Dermis blood vessel endothelial cell (primary cell): ENCODE measurements at places on chromosomes 11 and 22. TPM values are rescaled to one million over a fixed set of nuclear protein-coding genes. Genes with fewer than 3 reads are reported as not detected.

GRCh38 chr22:26174280-26174679, 5.0 kb downstream of the SEZ6L start:
- no peak for DNase-seq

DNA sequence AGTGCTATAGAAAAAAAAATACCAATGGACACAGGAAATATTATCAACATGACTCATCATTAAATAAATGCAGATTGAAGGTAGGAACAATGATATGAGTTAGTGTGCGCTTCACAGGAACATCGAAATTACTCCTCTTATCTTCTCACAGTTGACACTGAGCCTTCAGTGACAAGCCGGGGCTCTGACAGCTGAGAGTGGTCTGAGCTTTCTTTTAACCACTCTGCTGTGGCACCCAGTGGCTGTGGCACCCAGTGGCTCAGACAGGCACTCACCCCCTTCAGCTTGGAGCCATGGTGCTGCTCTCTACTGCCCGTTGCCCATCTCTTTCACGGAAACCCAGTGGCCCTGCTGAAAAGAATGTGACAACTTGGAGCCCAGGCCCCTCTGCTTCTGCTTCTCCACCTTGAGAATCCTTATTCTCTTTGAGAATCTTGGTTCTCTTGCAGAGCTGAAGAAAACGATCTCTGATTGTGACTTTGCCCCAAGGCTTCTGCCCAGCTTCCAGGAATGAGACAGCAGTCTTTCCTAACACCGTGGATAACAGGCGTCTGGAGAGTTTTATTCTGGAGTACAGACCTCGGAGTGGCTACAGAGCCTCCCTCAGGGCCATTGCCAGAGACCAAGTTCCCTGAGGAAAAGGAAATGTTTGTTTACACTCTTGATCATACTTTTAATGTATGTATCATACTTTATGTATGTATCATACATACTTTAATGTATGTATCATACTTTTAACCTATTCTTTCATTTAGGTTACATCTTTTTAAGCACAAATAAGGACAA, 37.1 kb upstream of the OR8B8 start:
- peak; percentile 25 for DNase-seq

- DNase-seq, result no peak
Measured at GRCh38 chr11:32069361-32070058, 21.4 kb upstream of the RCN1 start.

DNA sequence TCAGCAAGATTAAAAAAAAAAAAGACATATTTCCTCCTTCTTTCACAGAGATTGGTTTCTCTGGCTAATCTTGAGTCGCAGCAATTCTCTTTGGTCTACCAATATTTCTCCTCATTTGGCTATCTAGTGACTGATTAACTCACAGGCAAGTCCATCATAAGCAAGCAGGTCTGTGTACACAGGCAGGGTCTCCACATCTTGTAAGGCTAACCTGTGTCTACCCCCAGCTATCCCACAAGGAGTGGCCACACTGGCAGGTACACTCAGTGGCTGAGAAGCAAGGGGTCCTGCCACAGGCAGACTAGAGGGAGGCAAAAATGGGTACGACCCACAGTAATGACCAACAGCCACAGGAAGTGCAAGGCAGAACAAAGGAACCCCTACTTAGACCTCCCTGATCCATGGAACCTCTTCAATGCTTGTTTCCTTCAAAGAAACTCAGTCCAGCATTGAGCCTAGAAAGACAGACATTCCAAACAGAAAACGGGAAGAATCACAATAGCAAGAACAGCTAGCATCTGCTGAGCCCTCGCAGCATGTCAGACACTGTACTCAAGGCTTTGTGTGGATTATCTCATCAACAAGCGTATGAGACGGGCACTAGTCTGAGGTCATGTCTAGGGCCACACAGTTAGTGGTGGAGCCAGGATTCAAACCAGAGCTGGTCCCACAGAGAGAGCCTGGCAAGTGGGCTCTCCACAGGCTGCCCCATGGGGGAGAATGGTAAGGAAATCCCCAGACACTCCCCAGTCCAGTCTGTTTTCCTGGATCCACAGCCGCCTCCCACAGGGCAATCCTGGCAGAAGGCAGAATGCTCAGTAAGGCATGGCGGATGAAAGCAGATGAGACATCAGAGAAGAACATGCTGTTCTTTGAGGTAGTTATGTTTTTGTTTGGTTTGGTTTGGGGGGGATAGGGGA, 34.3 kb downstream of the PLEKHA7 start:
- no peak for DNase-seq

DNA sequence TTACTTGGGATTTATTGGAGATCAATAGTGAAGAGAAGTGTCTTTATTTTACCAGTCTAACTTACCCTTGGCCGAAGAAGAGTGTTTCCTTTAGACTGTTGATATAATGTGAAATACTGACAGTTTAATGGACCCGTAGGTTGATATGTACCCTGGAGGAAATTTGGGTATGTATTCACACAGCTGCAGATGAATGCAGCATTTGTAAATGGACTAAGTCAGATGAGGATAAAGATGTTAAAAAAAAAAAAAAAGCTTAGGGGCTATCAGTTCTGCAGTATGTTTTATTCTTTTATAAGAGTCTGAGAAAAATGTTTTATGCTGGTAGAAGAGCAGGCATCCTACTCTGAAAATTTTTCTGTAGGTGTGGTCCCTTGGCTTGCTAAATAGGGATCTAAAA, 2.7 kb downstream of the REXO2 start:
- DNase-seq, result no peak

DNA sequence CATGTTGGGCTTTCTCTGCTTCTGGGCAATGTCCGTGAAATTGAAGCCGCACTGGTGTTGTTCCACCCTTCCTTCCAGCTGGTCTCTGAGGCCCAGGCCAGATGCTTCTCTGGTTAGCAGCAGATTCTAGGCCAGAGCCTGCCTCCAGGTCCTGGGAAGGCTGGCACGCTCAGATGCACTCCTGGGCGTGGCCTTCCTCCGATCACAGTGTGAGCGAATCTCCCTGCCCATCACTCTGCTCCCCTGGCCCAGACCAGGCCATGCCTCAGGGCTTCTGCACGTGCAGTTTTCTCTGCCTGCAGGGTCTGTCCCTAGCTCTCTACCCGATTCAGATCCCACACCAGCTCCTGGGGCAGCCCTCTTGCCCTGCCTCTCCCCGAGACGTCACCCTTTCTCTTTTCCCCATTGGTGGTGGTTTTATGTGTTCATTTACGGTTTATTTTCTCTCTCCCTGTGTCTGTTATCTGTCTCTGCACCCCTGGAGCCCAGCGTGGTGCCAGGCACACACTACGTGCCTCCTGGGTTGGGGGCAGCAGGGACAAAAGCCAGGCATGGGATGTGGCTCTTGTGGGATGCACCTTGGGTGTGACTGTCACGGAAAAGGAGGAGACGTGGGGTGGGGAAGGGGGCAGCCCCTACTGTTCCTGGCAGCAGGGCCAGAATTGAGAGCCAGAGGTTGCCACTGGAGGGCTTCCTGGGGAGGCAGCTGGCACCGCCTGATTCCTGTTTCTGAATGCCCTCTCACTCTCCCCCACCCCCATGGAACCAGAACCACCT, 66.0 kb downstream of the KCNQ1 start:
- DNase-seq, result no peak

DNA sequence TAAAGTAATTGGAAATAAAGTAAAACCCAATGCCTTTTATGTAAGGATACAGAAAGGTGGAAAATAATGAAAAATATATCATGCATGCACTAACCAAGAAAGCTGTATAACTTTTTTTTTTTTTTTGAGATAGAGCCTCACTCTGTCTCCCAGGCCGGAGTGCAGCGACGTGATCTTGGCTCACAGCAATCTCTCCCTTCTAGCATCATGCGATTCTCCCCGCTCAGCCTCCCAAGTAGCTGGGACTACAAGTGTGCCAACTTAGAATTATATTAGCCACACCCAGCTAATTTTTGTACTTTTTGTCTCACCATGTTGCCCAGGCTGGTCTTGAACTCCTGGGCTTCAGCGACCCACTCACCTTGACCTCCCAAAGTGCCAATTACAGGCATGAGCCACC, 4.5 kb downstream of the GGT5 start:
- DNase-seq, result peak; percentile 16

GRCh38 chr11:122186439-122187080, 70.5 kb upstream of the BLID start:
- DNase-seq, result peak; percentile 69

DNA sequence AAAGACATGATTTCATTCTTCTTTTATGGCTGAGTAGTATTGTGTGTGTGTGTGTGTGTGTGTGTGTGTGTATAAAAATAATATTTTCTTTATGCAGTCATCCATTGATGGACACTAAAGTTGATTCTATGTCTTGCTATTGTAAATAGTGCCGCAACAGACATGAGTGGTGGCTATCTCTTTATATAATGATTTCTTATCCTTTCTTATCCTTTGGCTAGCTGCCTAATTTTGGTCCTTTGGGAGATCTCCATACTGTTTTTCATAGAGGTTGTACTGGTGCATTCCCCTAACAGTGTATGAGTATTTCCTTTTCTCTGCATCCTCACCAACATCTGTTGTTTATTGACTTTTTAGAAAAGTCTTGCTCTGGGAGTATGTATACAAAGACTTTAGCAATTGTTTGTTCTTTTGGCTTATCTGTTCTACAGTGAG, 107.0 kb downstream of the STIM1 start:
- DNase-seq, result peak; percentile 34

DNA sequence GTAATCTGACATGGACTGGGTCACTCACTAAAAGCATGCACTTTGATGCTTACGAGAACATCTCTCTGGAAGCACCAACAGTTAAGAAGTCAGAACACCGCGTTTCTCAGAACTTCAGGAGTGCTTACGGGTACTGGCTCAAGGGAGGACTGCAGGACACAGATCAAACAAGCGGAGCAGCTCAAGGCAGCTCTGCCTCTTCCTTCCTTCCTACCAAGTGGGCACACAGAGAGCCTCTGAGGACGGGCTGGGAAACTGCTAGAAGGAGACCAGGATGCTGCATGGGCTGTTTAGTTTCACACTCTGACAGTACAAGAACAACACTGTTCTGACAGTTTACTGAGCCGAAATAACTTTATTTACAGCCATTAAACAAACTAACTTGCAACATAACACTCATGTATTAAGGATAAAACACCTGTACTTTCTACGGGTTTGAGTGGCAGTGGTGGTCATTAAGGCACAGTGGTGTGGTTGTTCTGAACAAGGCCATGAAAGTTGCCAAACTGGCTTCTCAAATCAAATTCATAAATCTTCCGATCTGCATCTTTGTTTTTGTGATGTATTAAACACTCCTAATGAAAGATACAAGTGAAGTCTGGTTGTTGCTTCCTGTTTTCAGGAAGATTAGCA, 37.5 kb downstream of the ARFGAP3 start:
- DNase-seq, result peak; percentile 15

DNA sequence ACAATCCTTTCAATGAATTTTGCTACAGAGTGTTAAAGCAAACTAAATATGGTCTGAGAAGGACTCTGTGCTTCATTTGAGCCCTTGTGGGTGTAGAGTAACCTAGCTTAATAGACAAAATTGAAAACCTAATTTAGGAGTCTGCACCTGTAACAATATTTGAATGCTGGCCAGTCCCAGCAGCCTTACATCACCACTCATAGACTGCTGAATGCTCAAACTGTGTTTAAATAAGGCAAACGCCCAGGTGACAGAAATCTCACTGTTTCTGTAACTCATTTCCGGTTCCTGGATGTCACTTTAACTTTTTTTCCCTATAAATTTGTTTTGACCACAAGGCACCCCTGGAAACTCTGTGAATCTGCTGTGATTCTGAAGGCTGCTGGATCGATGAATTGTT, 45.5 kb upstream of the GLYATL1B start:
- no peak for DNase-seq

DNA sequence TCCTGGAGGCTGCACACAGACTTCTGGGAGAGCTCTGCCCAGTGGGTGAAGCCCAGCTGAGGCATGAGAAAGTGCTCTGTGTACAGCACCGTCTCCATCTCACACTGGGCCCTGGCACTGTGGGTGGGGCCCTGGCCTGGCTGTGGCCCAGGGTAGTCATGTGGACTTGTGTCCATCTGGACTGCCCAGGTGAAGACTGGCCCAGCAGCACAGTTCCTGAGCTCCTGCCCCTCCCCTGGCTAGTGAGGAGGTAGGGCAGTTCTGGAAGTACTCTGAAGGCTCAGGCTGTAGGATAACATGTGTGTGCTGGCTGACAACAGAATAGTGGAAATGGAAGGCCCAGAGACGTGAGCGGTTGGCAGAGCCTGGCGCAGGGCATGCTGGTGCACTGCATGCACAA, 35.4 kb downstream of the RSPH14 start:
- no peak for DNase-seq

DNA sequence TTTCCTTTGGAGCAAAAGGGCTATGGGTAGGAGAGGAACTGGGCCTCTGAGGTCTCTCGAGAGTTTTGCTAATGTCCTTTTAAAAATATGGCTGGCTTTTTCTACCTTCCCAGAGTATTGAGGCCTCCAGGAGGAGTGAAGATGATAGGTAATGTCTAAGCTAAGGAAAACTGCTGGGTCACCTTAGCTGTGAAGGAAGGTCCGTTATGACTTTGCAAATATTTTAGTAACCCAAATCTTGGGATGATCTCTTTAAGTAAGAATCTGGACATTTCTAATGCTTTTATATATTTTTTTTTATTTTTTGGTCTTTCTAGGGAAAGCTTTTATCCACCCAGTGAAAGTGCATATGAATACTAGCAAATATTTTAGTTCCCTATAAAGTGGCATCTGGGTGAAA, 60.9 kb upstream of the SYN3 start:
- no peak for DNase-seq

DNA sequence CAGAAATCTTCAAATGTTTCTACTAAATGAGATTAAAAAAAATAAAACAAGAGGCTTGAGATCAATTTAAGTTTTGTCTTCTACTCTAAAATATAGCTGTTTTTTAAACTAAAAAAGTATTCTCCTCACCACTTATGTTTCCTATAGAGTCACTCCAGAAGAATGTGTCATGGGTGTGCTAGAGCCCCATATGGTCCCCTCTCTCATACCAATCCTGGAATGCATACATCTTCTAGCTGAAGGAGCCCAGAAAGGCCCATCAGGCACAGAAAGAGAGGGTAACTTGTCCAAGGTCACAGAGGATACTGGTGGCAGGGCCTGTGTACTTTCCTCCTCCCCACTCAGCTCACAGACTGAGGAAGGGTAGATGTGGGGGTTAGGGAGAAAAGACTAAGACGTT, 34.4 kb downstream of the RELT start:
- no peak for DNase-seq

GRCh38 chr11:109697140-109697843, 275.3 kb downstream of the C11orf87 start:
- peak; percentile 72 for DNase-seq

GRCh38 chr11:17408026-17408425, 19.6 kb upstream of the KCNJ11 start:
- no peak for DNase-seq

GRCh38 chr22:44443641-44444235, 54.3 kb downstream of the RTL6 start:
- no peak for DNase-seq

GGTLC3 gene
- total RNA-seq, result not detected in 2 replicates

CRYBA4 gene
- not detected in 2 replicates for total RNA-seq

MGAT3 gene
- under 0.01 TPM in 1 of 2 replicates, not detected in the other for total RNA-seq

HBE1 gene
- not detected in 2 replicates for total RNA-seq

GVQW3 gene
- 0.65 and 0.68 TPM in 2 replicates for total RNA-seq

B4GALNT4 gene
- total RNA-seq, result 0.42 and 5.6 TPM in 2 replicates
